ENCODE measurements at places on chromosomes 6 and 20.

DNA sequence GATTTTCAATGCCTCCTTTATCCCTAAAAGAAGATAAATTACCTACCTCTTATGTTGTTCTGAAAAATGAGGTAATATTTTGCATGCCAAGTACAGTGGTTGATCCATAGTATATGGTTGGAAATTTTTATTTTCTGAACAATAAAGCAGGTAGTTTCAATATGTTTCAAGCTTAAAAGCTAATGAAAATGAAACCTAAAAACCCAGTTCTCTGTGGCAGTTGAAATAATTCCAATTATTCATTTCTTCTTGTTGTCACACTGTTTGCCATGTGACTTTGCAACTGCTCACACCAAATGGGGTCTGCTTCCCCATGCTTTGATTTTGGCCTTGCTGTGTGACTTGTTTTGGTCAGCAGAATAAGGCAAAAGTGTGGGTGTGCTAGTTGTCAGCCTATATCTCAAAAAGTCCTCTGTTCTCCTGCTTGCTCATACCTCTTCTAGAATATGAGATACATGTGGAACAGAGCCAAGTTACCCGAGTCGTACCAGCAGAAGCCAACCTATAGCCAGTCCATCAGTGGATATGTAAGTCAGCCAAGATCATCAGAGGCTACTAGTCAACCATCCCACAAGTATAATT lies 197.2 kb upstream of the THEMIS start:
- no peak for DNase-seq

GRCh38 chr6:139932671-139933070 lies 558.2 kb upstream of the CITED2 start:
- DNase-seq = no peak

DNA sequence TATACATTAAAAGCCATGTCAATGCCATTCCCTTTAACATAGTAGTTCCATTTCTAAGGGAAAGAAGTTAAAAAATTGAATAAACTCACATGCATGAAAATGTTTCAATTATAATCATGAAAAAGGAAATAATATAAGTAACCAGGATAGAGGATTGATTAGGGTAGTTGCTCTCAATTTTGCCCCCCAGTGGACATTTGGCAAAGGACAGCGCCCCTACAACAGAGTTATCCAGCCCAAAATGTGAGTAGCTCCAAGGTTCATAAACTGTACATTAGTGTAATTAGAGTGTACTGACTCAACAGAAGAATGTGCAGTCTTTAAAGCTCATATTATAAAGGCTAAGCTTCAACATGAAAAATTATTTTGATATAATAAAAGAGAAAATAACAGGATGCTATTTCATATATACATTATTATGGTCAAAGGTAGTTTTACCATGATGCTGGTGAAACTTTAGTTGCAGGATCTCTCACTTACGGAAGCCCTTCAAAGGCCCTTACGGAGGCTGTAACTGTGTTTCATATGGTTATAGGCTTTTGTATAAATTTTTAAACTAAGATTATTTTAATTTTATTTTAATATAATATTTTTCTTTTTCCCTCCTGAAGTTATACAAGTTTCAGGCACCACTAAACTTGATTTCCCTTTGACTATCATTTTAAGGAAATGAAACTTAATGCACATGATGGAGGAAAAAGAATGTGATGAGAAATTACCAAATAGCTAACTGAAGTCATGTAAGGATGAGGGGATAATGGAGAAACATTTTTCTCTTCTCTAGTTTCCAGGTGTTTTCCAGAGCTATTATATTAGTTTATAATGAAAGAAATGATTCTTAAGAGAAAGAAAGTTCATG lies 403.6 kb downstream of the PLCB1 start:
- DNase-seq = peak; percentile 20

- DNase-seq = no peak
These were observed 36.3 kb upstream of the C6orf118 start for GRCh38 chr6:165345700-165346099.

DNA sequence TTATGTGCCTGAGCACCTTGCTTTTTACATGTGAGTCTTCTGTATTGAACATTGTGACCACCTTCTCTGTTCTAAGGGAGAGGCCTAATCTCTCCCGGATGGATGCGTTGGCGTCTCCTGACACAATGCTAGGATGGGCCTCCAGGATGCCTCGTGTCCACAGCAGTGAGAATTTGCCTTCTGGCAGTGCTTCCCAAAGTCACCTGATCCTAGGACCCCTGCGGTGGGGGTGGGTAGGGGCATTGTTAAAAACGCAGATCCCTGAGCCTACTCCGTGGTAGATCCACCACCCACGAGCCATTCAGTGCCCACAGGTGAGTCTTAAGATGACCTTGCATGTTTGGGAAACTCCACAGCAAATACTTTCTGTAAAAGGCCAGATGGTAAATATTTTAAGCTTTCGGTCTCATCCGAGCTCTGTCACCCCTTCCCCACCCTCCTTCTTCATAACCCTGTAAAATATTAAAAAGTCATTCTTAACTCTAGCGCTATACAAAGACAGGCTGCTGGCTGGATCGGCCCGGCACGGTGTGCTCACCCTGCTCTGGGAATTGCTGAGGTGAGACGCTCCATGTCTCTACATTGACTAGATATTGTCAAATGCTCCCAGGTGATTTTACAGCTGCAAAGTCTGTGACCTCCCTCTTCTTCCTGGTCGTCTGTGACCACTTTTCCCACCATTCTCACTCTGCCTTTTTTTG lies 106.7 kb upstream of the IYD start:
- no peak for DNase-seq

- DNase-seq = no peak
These were observed 36.7 kb upstream of the ASXL1 start for GRCh38 chr20:32321390-32321789.

GRCh38 chr6:20875369-20875963 lies 341.2 kb downstream of the CDKAL1 start:
- DNase-seq = no peak

DNA sequence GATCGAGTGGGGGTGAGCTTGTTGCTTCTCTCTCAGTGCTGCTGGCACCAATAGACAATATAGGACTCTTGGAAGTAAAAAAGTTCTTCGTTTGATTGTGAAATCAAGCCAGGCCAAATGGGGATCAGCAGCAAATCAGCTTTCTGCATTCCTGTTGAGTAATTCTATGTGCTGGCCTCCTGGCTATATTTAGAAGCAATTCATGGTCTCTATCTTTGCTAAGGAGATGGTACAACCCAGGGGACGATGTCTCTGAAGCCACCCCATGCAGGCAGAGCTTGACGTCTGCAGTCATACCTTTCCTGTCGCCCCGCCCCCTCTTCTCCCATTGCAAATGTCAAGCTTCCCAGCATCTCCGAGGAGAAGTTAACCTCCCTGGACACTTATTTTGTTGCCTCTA lies 199.1 kb downstream of the SCP2D1 start:
- DNase-seq = no peak

- DNase-seq = no peak
These were observed 81.6 kb downstream of the MRPL14 start for GRCh38 chr6:44045672-44046015.

DNA sequence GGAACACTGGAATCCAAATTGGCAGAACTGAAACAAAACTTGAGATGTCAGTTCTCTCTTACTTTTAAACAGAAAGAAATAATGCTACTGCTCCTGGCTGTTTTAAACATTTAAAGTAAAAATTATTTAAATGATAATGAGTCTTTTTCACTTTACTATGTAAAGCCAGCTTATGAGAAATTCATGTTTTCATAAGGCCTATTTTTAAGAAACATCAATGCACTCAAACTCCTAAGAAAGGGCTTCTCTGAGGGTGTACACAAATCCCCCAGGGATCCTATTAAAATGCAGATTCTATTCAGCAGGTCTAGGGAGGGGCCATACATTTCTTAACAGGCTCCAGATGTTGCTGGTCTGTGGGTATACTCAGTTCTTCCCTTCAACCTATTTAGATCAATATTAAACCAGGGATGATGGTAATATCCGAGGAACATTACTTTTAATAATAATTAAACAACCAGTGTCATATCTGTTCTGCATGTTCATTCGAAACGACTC lies 2.3 kb downstream of the FERMT1 start:
- DNase-seq = no peak

- no peak for DNase-seq
These were observed 37.2 kb downstream of the SLC22A2 start for GRCh38 chr6:160221423-160221822.

GRCh38 chr20:18362916-18363315 lies 74.6 kb downstream of the ZNF133 start:
- no peak for DNase-seq

Measured in HuH-7 (cell line).